ENCODE measurements at places on chromosomes 2 and 18.

- no peak for DNase-seq
Measured at GRCh38 chr2:182610231-182610630, 105.8 kb upstream of the DNAJC10 start.

DNA sequence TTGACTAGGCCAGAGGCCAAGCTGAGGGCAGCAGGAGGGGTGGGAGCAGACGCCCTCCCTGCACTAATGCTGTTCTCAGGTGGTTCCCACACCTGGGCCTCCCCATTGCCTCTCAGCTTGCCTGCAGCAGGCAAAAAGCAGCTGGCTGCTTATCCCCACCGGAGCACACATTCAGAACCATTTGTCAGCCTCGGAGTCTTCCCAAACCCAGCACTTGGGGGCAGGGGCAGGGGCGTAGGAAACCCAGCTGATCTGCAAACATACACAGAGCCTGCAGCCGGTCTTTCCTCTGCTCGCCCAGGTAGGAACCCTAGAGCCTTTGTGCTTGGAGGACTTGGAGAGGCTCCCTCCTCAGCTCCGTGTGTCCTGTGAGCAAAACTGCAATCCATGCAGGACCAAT is 249.8 kb downstream of the CYP26B1 start:
- no peak for DNase-seq

GRCh38 chr2:28778392-28778791 is 26.8 kb downstream of the PPP1CB start:
- DNase-seq = no peak

DNA sequence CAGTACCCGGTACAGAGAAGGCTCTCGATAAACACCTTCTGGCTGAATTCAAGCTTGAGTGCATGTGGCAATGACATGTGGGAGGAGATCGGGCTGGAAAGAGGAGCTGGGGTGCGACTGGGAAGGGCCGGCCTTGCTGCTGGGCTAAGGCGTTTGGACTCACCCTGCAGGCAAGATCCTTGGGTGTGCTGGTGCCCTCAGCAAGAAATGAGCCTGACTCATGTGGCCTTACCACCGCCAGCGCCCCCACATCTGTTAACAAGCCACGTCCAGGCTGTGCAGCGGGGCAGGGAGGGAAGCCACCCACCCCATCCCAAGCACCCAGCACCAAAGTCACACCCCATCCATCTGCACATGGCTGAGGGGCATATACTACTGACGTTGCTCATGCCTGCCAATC is 1.3 kb downstream of the HS1BP3 start:
- DNase-seq = no peak

DNA sequence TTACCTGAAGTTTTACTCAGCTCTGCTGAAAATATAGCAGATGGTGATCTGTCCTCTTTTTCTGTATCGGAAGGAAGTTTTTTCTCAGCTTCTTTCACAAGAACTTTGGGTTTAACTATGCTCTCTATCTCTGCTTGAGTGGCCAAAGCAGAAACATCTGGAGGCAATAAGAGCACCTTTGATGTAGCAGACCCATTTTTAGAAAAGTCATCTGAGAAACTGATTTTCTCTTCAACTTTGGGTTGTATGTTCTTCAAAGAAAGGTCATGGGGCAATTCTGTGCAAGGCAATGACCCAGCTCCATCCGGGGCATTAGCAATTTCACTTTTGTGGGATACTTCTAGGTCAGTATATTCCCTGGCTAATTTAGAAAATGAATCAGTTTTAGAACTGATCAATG is 25.2 kb downstream of the RTN4 start:
- no peak for DNase-seq

GRCh38 chr2:237909075-237909695 is 49.8 kb downstream of the RAMP1 start:
- DNase-seq = no peak

DNA sequence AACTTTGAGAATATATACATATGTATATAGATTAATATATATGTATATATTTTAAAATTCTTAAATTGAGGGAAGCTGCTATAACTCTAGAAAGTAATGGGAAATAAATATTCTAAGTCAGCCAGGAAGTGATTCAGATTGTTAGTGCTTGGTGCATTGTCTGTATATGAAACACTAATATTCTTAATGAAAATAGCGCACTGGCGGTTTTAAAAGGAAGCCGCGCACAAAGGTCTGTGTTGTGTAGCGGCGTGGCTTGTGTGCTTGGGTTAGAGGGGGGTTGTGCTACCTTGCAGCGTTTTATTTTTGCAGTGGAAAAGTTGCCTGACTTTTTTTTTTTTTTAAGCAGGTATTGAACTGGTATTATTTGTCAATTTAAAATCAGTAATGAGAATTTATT is 11.3 kb downstream of the TSHZ1 start:
- no peak for DNase-seq

GRCh38 chr2:102672107-102672776 is 52.9 kb downstream of the SLC9A2 start:
- no peak for DNase-seq

DNA sequence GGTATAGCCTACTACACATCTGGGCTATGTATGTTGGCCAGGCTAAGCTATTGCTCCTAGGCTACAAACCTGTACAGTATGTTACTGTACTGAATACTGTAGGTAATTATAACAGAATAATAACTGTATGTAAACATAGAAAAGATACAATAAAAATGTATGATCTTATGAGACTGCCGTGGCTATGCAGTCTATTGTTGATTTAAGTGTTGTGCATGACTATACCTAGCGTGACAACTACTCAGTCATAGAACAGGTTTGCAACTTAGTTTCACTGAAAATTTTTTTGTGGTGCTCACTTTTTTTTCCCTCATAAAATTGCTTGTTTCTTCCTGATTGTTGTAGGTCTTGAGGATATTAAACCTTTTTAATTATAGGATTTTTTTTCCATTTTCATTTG is 25.9 kb downstream of the KCMF1 start:
- no peak for DNase-seq

- no peak for DNase-seq
Measured at GRCh38 chr18:57951117-57951796, 92.8 kb upstream of the NEDD4L start.

- DNase-seq = no peak
Measured at GRCh38 chr2:240784629-240785423, 35.2 kb downstream of the KIF1A start.

DNA sequence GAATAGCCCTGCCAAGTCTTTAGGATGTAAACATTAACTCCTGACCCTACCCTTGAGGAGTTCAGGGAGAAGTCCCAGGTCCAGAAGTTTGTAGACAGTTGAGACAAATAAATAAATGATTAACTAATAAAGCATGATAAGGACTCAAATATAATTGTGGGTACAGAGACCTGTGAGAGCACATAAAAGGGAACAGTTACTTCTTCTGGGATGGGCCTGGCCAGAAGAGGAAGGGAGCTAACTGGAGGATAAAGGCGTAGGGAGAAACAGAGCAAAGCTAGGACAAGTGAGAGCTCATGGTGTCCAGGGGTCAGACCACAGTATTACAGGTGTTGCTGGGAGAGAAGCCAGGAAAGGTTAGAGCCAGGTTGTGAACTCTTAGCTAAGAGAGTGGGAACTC is 3.0 kb downstream of the LCLAT1 start:
- no peak for DNase-seq

- no peak for DNase-seq
Measured at GRCh38 chr2:42925742-42926433, 133.5 kb upstream of the HAAO start.

DNA sequence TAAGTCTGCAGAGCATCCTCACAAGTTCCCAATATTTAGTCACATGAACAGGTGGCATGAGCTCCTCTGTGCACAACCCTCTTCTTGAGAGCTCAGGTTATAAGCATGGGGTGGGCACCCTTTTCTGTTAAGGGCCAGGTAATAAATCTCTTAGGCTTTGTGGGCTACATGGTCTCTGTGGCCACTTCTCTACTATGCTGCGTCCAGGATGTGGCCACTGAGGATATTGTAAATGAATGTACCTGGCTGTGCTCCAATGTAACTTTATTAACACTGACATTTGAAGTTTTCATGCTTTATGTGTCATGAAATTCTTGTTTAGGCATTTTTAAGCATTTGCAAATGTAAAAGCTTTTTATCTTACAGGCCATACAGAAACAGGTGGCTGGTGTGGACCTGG is 116.8 kb upstream of the ST6GAL2 start:
- DNase-seq = no peak

- peak; percentile 30 for DNase-seq
Measured at GRCh38 chr2:17540093-17540812, at the start of gene VSNL1. Gene VSNL1 (plus strand): TSS chr2:17540696. CDS start chr2:17592075, 51,379 bp downstream.

DNA sequence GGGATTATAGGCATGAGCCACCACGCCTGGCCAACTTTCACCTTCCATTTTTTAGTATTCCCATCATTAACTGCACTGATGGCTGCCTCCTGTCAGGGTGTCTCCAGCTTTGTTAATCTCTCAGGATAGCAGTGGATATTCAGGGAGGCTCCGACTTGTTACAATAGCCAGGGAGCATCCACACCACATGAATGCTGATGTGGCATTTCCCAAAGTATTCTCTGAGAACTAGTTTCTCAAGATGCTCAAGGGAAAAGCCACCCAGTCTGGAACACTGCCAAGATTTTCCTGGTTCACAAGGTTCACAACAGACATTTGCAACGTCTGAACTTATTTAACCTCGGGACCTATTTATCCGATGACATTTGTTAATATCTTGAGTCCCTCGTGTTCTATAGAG is 33.8 kb downstream of the ZNF519 start:
- no peak for DNase-seq

- no peak for DNase-seq
Measured at GRCh38 chr18:51527826-51528225, 330.3 kb upstream of the MEX3C start.

GRCh38 chr18:44518091-44518615 is 162.5 kb upstream of the SETBP1 start:
- DNase-seq = no peak

DNA sequence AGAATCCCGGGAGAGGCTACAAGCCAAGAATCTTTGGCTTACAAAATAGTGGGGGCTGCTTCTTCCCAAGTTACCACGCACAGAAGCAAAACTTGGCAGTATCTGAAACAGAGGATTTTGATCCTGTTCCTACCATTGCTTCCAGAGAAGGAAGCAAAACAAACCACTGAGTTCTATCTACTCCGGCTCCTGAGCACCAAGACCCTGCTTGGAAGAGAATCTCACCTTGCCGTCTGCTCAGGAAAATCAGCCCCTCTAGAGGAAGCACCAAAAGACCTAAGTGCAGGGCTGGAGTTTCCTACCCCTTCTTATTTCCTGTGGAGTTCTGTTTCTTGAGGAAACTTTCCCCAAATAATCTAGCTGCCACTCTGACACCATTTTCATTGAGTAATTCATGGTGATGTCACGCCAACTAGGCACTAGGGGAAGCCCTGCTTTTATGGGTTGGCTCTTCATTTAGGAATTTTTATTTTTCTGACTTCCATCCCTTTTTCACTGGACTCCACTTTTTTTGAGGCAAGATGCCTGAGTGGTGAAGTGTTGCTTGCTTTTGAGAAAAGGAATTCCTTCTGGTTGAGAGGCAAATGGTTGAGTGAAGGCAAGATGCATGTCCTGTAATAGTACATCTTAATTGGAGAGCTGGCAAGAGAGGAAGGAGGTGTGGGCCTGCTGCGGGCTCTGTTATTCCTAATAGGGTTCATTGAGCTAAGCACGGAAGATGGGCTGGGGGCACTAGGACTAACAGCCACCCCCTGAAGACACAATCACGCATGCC is 36.8 kb upstream of the EML4 start:
- DNase-seq = no peak

- DNase-seq = no peak
Measured at GRCh38 chr2:29443151-29443550, 327.9 kb downstream of the CLIP4 start.

Measured in K562 (cell line).